ENCODE measurements at places on chromosomes 6 and 20. TPM values are rescaled to one million over a fixed set of nuclear protein-coding genes. Genes with fewer than 3 reads are reported as not detected.

Gene DEFB132
- not detected for polyA plus RNA-seq

Gene DDO
- 10.7 TPM for polyA plus RNA-seq

Gene KCNB1
- 0.66 TPM for polyA plus RNA-seq

Gene RIOK1
- polyA plus RNA-seq, result 7.7 TPM

Gene GINS1
- 0.54 TPM for polyA plus RNA-seq

Gene SMOC2
- polyA plus RNA-seq, result 16.7 TPM

Gene PTCRA
- polyA plus RNA-seq, result not detected

Gene RPS10
- 1,117 TPM for polyA plus RNA-seq

Gene PCK1
- 1.0 TPM for polyA plus RNA-seq

Gene ZMYND8
- polyA plus RNA-seq, result 10.0 TPM

Gene PDE7B
- polyA plus RNA-seq, result 2.9 TPM

Gene C6orf15
- not detected for polyA plus RNA-seq

Gene EDN1
- polyA plus RNA-seq, result 4.2 TPM

Gene ADA
- 12.4 TPM for polyA plus RNA-seq

Gene SPTLC3
- 4.2 TPM for polyA plus RNA-seq

Gene RIMS4
- polyA plus RNA-seq, result 0.38 TPM

Gene ANGPT4
- 0.14 TPM for polyA plus RNA-seq

Gene MUCL3
- polyA plus RNA-seq, result not detected

Gene SIM1
- not detected for polyA plus RNA-seq

Gene TBXT
- polyA plus RNA-seq, result not detected

Gene SIRPG
- polyA plus RNA-seq, result not detected

Gene UTRN
- 11.5 TPM for polyA plus RNA-seq

Gene FAM83C
- polyA plus RNA-seq, result not detected

Gene SLC52A3
- polyA plus RNA-seq, result 1.6 TPM

Gene SIRPB2
- polyA plus RNA-seq, result 1.8 TPM

Gene IMPG1
- not detected for polyA plus RNA-seq

Gene ZSCAN23
- 0.48 TPM for polyA plus RNA-seq

Gene WFDC5
- polyA plus RNA-seq, result not detected

Gene NNAT
- polyA plus RNA-seq, result 1.2 TPM

Gene SYS1
- polyA plus RNA-seq, result 17.1 TPM

Gene RGL2
- polyA plus RNA-seq, result 40.6 TPM
